Neural progenitor cell (in vitro differentiated cells): ENCODE measurements at places on chromosomes 6 and 20. TPM values are rescaled to one million over a fixed set of nuclear protein-coding genes. Genes with fewer than 3 reads are reported as not detected.

DNA sequence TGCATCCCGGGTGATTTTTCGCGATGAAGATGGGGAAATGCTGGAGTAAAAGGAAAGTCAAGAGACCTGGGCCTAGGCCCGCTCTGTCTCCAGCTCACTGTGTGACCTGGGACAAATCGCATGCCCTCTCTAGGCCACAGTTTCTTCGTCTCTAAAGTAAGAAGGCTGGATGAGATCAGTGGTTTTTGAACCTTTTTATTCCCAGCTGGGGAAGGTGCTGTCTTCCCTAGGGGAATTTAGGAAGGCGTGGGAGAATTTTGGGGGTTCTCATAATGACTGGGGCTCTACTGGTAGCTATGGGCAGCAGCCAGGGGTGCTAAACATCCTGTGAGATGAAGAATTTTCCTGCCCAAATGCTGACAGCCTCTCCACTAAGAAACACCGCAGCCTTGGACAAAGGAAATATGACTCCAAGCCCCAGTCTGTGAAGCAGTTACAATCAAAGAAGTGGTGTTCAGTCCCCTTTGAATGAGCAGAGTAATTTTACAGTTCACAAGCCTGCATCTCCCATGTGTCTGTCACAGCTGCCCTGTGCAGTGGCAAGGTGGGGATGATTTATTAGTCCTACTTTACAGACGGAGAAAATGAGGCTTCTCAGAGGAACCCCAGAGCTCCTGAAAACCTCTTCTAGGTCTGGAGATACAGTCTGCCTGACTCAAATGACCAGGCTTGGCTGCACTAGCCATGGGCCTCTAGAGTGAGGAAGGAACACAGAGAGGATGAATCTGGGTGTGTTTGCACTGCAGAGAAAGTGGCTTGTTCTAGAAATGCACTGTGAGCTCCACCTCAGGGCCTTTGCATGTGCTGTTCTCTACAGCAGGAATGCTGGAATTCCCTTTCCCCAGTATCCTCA is 57.2 kb downstream of the RAB44 start:
- H3K4me3 ChIP-seq: no peak overlapping the region
- H3K4me1 ChIP-seq: no peaks in the 10 kb centered on the region
- no peaks in the 10 kb centered on the region for H3K27me3 ChIP-seq
- no peaks in the 10 kb centered on the region for H3K36me3 ChIP-seq
- DNase-seq: no peak
- H3K27ac ChIP-seq: no peak overlapping the region

- no peaks in the 10 kb centered on the region for H3K27me3 ChIP-seq
- H3K4me1 ChIP-seq: no peaks in the 10 kb centered on the region
- no peak for DNase-seq
- peaks cover 5% of the 10 kb centered on the region for H3K36me3 ChIP-seq
- no peak overlapping the region for H3K4me3 ChIP-seq
- no peak overlapping the region for H3K27ac ChIP-seq
These were observed 39.1 kb downstream of the PGM3 start for GRCh38 chr6:83153883-83154521.

The GTSF1L gene
- total RNA-seq: not detected in 2 replicates

The TRMT11 gene
- total RNA-seq: 51.9 and 105 TPM in 2 replicates

The LTB gene
- 0.15 TPM in 1 of 2 replicates, not detected in the other for total RNA-seq

DNA sequence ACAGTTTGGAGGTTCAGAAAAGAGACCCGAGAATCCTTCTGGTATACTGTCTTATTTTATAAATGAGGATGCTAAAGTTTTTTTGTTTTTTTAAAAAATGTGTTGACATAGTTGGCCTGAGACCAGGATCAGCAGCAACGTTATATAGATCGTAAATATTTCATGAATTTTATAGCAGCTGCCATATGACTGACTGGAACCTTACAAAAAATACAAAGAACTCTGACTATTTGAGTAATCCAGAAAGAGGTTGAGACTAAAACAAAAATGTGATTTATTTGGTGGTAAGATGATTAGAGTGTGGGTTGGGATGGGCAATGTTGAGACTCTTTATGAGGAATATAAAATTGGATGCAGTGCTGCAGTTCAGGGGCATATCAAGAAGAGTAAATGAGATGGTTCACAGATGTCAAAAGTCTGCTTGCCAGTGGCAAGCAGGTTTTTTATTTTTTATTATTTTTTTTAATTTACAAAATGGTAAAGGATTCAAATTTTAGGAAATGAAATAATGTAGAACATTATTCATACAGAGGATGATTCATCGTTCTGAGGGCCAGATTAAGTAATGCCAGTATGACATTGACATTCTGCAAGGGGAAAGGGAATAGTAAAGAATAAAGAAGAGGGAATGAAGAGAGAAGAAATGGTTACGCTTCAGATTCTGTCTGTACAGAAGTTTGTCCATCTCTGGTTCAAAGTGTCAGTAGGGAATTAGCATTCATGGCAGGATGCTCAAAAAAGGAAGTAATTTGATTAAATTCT is 58.5 kb downstream of the SCAF8 start:
- no peak overlapping the region for H3K27ac ChIP-seq
- H3K4me3 ChIP-seq: no peak overlapping the region
- H3K4me1 ChIP-seq: no peaks in the 10 kb centered on the region

GRCh38 chr20:10076126-10077080 is 41.6 kb downstream of the ANKEF1 start:
- DNase-seq: no peak
- H3K4me1 ChIP-seq: no peaks in the 10 kb centered on the region
- no peaks in the 10 kb centered on the region for H3K27me3 ChIP-seq
- no peak overlapping the region for H3K27ac ChIP-seq
- no peak overlapping the region for H3K4me3 ChIP-seq
- no peaks in the 10 kb centered on the region for H3K36me3 ChIP-seq

DNA sequence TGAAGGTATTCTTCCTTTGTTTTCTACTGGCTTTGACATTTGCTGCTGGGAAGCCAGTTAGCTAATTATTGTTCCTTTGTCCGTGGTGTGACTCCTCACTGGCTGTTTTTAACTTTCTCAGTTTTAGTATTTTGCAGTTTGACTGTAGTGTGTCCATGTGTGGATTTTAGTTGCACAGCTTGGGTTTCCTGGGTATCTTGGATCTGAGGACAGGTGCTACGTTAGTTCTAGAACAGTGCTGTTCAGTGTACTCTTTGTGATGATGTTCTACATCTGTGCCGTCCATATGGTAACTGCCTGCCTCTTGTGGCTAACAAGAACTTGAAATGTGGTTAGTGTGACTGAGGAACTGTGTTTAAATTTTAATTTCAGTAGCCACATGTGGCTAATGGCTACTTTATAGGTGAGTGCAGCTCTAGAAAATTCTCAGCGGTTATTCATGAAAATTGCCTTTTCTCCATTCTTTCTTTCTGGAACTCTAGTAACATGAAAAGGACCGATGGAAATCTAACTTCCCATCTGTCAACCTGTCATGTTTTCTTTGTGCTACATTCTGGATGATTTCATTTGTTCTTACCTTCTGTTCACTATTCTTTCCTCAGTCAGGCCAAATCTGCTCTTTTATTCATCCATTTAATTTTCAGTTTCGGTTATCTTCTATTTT is 7.4 kb downstream of the SNX9 start:
- H3K4me3 ChIP-seq: no peak overlapping the region
- H3K4me1 ChIP-seq: peaks cover 54% of the 10 kb centered on the region
- DNase-seq: peak; percentile 15
- H3K27me3 ChIP-seq: no peaks in the 10 kb centered on the region

- H3K36me3 ChIP-seq: no peaks in the 10 kb centered on the region
- no peak for DNase-seq
- no peak overlapping the region for H3K4me3 ChIP-seq
- H3K27ac ChIP-seq: no peak overlapping the region
- peaks cover 6% of the 10 kb centered on the region for H3K4me1 ChIP-seq
These were observed 4.6 kb upstream of the PPP1R3G start for GRCh38 chr6:5080574-5080973.

DNA sequence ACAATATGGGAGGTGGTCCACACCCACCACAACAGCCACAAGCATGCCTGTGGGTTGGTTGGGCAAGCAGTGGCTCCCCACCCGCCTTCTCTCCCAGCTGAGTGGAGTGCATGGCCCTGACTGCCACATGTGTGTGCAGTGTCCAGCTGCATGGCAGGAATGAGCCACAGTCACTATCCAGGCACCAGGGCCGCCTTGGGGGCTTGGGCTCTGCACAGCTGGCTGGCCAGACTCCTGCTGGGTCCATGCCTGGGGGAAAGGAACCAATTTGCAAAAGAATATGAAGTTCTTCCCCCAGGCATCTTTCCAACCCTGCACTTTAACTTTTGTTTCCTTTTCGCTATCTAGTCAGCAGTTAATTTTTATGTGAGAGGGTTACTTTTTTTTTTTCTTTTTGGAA is 11.6 kb upstream of the ASCC3 start:
- no peak overlapping the region for H3K27ac ChIP-seq
- H3K27me3 ChIP-seq: no peaks in the 10 kb centered on the region
- H3K36me3 ChIP-seq: no peaks in the 10 kb centered on the region
- peak; percentile 5 for DNase-seq

- peaks cover 100% of the 10 kb centered on the region for H3K27me3 ChIP-seq
- H3K4me1 ChIP-seq: peaks cover 9% of the 10 kb centered on the region
- peak; percentile 98 for DNase-seq
- H3K4me3 ChIP-seq: peak within 1 kb of the TSS; percentile 44
- no peaks in the 10 kb centered on the region for H3K36me3 ChIP-seq
These were observed at the start of gene TBX18 for GRCh38 chr6:84764332-84765049. TBX18 (minus strand) TSS chr6:84764598; CDS start chr6:84764181, 417 bp downstream.

The LY6G6D gene
- total RNA-seq: 0.90 TPM in 1 of 2 replicates, not detected in the other

The MRPS10 gene
- 42.1 and 68.0 TPM in 2 replicates for total RNA-seq

GRCh38 chr6:163877877-163878639 is 463.5 kb downstream of the QKI start:
- H3K36me3 ChIP-seq: no peaks in the 10 kb centered on the region
- H3K27me3 ChIP-seq: no peaks in the 10 kb centered on the region
- no peak overlapping the region for H3K4me3 ChIP-seq
- H3K27ac ChIP-seq: no peak overlapping the region
- DNase-seq: no peak

GRCh38 chr6:68915586-68915985 is 280.5 kb downstream of the ADGRB3 start:
- H3K4me3 ChIP-seq: no peak overlapping the region
- DNase-seq: no peak
- no peak overlapping the region for H3K27ac ChIP-seq
- H3K4me1 ChIP-seq: no peaks in the 10 kb centered on the region

The SLPI gene
- not detected in 2 replicates for total RNA-seq

The MYT1 gene
- total RNA-seq: 1.2 and 1.5 TPM in 2 replicates

The C6orf52 gene
- total RNA-seq: 0.45 and 2.9 TPM in 2 replicates

The RPRD1B gene
- total RNA-seq: 21.6 and 37.7 TPM in 2 replicates

GRCh38 chr20:31602779-31603441 is 2.2 kb upstream of the ID1 start:
- no peak overlapping the region for H3K27ac ChIP-seq
- H3K27me3 ChIP-seq: peaks cover 19% of the 10 kb centered on the region
- H3K36me3 ChIP-seq: no peaks in the 10 kb centered on the region
- no peak for DNase-seq
- peaks cover 17% of the 10 kb centered on the region for H3K4me1 ChIP-seq

- no peaks in the 10 kb centered on the region for H3K27me3 ChIP-seq
- no peak overlapping the region for H3K27ac ChIP-seq
- peaks cover 3% of the 10 kb centered on the region for H3K4me1 ChIP-seq
- H3K36me3 ChIP-seq: peaks cover 7% of the 10 kb centered on the region
These were observed 1.9 kb downstream of the MRPS26 start for GRCh38 chr20:3047486-3048419.
